ENCODE measurements at places on chromosomes 4 and X.

GRCh38 chrX:13894888-13895565 lies 78.1 kb upstream of the GPM6B start:
- DNase-seq = no peak

DNA sequence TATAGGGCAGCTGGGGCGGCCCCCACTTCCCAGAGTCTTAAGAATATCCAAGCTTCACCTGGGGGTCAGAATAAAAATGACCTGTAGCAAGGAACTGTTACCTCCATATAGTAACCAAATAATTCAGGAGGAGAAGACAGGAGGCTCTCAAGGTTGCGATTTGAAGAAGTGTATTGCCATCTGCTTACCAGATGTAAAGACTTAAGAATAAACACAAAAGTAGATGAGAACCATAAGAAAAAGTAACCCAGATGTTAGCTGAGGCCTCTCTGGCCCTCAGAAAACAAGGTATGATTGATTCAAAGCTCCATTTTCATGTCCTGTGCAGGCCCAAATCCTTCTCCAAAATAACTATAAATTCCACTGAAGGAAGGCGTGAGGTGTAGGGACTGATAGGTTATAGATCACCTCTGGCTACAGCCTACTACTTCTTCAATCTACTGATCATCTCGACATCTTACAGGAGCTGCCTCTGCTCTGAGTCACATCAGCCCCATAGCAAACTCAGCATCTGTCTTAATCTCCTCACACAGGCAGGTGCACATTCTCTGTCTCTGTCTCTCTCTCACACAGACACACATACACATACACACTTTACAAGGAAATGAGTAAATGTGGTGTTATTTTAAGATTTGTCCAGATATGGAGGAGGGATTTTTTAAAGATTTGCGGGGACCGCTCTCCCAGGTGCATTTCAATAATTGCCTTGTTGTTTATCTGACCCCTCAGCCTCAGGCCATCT lies 193.9 kb upstream of the EDNRA start:
- DNase-seq = no peak

- DNase-seq = peak; percentile 36
Observed at GRCh38 chr4:115938764-115939443, 825.5 kb upstream of the NDST4 start.

GRCh38 chr4:6730603-6731317 lies 14.8 kb downstream of the BLOC1S4 start:
- DNase-seq = no peak

DNA sequence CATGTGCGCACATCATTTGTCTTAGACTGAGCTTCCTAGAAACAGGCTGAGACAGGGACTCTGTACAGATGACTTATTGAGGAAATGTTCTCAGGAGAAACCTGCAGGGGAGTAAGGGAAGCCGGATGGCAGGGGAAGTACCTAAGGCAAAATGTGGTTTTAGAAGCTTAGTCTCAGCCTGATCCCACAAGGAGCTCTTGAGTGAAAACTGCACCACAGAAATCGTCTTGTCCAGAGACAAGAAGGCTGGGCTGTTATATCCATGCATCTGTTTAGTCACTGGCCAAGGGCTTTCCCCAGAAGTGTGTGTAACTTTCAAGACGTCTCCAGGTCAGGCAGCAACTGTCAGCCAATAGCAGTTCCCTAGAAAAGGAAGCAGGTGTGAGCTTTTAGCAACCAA lies 86.0 kb downstream of the FUNDC1 start:
- no peak for DNase-seq

DNA sequence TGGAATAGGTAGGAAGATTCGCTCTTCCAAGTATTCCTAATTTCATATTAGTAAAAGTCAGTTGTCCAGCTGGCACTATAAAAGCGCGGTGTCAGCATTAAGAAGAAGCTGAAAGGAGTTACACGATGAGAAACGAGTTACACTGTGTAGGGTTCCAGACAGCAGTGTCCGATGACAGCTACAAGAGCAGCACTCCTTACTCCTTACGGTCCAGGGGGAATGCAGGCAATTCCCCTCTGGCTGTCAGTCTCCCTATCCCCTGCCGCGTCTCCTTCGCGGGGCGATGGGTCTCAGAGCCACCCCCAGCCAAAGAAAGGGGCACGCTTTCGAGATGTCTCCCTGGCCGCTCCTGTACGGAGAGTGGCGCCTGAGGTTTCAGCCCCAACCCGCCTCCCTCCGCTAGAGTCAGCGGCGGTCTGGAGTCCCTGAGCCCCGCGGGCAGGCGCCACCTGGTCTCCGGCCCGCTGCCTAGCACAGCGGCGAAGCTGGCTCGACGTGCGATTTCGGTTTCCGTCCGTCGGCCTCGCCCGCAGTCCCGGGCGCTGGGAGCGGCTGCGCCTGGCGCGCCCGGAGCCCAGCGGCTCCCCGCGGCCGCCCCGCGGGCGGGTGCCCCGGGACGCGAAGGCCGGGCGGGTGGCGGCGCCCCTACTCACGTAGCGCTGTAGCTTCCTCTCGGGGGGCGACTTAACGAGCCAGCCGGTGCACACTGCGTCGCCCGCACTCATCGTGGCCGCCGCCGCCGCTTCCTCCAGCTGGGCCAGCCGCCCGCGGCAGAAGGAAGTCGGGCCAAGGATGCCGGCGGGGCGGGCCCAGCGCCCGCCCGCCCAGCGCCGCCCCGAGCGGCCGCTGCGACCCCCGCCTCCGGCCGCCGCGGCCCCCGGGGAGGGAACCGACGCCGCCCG lies at the start of gene GAB3:
Gene GAB3, minus strand, starts transcription at position 777 of the 902 bp plus-strand sequence. Its CDS starts 52 bp downstream, at position 725.
- peak; percentile 57 for DNase-seq
